NCI-H226 (cell line): ENCODE measurements at places on chromosomes 1 and 21.

GRCh38 chr1:156401681-156402081, 32.7 kb downstream of the RHBG start:
- no peak for DNase-seq

DNA sequence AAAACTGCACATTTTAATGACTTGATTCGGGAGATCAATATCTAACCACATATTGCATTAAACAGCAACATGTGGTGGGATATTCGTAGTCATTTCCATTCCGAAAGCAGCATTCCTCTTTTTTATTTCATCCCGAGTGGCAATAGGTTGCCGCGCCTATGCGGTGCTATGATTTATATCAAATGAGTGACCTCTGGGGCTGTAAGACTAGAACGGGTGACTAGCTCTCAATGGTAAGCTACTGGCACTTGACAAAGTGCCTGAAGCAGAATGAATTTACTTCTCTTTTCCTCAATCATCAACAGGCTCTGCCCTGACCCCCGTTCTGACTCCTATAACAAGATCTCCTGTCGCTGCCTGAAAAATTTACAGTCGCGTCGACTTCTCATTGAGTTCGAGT, 162.3 kb downstream of the ZNF281 start:
- DNase-seq: no peak

DNA sequence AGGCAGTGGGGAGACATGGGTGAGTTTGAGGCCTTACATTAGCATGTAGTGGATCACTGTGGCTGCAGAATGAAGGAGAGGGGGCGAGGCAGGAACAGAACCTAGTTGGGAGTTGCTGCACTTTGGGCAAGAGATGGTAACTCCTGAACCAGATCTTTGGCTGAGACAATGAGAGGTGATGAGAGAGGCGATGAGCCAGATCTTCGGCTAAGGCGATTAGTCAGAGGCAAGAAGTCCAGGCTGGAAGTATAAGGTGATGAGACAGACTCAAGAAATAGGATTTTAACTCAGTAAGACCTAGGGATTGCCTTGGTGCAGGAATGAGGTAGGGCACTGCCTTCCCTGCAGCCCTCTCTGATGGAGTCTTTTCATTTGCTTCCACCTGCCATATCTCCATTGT, 9.1 kb upstream of the ARTN start:
- peak; percentile 50 for DNase-seq

DNA sequence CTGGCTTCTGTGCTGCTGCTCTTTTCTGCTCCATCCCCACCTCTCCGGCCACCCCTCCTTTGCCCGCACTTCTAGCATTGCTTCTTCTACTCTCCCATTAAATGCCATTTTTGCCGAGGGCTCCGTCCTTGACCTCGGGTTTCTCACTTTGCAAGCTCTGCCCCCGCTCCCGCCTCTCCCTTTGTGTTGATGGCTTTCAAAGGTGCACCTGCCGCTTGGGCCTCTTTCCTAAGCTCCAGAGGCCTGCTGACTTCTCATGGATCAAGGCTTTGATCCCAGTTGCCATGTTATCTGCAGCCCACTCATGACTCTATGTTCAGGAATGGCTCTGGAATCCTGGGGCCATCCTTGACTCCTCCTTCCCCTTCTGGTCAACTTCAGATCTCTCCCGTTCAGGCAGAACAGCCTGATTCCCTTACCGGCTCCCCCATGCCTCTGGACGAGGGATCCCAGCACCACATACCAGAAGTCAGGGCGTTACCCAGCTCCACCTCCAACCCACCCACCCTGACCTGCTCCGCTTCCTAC, 54.3 kb downstream of the TLR5 start:
- no peak for DNase-seq

DNA sequence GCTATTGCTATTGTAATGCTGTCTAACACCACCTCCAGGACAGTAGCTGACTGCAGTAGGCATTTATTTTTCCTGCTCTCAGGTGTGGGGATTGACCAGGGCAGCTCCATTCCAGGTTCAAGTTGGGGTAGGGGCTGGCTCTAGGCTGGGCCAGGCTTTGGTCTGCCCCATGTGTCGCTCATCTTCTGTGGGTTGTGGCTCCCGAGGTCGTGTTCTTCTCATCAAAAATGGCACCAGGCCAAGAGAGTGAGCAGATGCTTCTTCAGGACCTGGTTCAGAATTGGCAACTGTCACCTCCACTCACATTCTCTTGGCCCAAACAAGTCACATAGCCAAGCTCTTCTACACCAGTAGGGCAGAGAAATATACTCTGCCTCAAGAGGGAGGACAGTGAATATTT, 133.7 kb downstream of the PTPRU start:
- DNase-seq: no peak

DNA sequence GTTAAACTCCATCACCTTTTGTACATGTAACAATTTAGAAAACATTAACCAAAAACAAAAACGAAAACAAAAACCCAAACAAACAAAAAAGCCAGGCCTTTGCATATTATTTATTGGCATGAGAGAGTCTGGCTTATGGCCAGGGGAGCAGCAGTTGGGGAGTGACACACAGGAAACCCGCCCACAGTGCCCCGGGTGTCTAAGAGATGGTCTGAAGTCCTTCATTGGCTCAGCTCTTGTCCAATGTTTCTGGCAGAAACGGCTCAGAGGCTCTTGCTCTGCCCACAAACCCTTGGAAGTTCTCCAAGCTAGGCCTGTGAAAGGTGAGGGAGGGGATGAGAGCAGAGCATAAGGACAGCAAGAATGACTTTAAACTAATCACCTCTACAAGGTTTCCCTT, 131.5 kb downstream of the CNIH3 start:
- no peak for DNase-seq

DNA sequence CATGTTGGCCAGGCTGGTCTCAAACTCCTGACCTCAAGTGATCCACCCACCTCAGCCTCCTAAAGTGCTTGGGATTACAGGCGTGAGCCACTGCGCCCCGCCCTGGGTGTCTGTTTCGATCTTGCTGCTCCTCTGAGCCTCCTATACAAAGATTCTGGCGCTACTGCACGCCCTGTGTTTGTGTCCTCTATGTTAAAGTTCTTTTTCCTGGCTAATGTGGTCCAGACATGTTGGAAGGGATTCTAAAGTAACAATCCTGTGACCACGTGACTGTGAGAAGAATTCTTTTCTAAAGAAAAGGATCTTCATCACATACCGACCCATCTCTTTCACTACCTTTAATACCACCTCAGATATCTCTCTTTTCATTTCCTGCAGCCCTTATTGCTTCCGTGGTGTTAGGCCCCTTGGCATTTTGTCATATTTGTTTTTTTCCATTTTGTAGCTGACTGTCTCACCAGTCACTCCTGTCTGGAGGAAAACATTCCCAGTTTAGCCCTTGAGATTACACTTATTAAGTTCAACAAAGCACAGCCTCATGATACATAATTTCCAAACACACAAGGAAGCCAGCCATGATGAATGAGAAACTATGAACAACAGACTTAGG, 27.2 kb upstream of the ENO1 start:
- DNase-seq: peak; percentile 5

GRCh38 chr1:7553042-7553690, 217.9 kb upstream of the VAMP3 start:
- no peak for DNase-seq

- no peak for DNase-seq
Observed at GRCh38 chr1:48720929-48721328, 55.8 kb downstream of the BEND5 start.

GRCh38 chr21:29258626-29259338, 39.9 kb upstream of the BACH1 start:
- DNase-seq: peak; percentile 83
